Stimulated activated CD8-positive, alpha-beta memory T cell treated with anti-CD3 and anti-CD28 coated beads, Interleukin-2, amount 100 ng/mL, for 48 hours (primary cell): ENCODE measurements at places on chromosomes 11 and 22.

DNA sequence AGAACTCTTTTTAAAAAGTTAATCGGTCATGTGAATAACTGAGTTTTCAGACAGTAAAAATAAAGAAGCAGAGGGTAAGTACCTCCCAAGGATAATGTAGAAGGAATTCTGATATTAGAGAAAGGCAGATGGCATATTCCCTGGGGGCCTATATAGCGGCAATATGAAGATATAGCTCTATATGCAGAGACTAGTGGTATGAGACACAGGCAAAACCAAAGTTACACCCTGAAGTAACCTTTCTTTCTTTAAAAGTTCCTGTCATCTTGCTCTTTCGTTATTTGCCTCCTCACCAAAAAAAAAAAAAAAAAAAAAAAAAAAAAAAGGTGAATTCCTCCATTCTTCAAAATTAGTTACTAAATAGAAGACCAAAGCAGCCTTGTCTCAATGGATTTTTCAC lies 76.2 kb upstream of the ARHGAP32 start:
- DNase-seq = no peak

GRCh38 chr11:112932593-112932992 lies 28.6 kb upstream of the NCAM1 start:
- DNase-seq = no peak

GRCh38 chr11:45089251-45089650 lies 57.2 kb upstream of the PRDM11 start:
- DNase-seq = no peak

GRCh38 chr22:26286091-26286820 lies 117.0 kb downstream of the SEZ6L start:
- no peak for DNase-seq

DNA sequence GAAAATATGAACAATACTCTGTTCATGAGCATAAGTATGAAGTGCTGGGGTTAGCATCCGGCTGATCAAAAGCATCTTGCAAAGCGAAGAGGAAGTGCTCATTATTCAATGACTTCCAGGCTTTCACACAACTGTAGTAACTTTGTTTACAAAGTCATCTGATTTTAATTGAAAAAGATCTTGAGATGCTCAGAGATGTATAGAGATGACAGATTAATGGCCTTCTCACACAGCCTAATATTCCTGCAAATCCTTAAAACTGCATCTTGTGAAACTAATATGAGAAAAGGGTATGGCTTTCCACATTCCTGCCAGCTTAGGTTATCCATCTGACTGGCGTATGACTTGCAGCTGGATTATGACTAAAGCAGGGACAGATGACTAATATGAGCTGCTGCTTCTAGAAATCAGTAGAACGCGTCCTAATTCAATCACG lies 125.4 kb downstream of the CASP12 start:
- no peak for DNase-seq
